Activated CD8-positive, alpha-beta memory T cell treated with anti-CD3 and anti-CD28 coated beads for 1 hour (primary cell): ENCODE measurements at places on chromosomes 12 and 14.
A peak's percentile ranks its signal among the peaks of the same experiment; 100 is the strongest.

GRCh38 chr12:802242-803120 is 50.1 kb downstream of the WNK1 start:
- DNase-seq, result no peak

- peak; percentile 52 for DNase-seq
These were observed 75.0 kb downstream of the TGFB3 start for GRCh38 chr14:75906680-75907280.

- DNase-seq, result no peak
These were observed 602.1 kb upstream of the TMEM132C start for GRCh38 chr12:127664901-127665300.

DNA sequence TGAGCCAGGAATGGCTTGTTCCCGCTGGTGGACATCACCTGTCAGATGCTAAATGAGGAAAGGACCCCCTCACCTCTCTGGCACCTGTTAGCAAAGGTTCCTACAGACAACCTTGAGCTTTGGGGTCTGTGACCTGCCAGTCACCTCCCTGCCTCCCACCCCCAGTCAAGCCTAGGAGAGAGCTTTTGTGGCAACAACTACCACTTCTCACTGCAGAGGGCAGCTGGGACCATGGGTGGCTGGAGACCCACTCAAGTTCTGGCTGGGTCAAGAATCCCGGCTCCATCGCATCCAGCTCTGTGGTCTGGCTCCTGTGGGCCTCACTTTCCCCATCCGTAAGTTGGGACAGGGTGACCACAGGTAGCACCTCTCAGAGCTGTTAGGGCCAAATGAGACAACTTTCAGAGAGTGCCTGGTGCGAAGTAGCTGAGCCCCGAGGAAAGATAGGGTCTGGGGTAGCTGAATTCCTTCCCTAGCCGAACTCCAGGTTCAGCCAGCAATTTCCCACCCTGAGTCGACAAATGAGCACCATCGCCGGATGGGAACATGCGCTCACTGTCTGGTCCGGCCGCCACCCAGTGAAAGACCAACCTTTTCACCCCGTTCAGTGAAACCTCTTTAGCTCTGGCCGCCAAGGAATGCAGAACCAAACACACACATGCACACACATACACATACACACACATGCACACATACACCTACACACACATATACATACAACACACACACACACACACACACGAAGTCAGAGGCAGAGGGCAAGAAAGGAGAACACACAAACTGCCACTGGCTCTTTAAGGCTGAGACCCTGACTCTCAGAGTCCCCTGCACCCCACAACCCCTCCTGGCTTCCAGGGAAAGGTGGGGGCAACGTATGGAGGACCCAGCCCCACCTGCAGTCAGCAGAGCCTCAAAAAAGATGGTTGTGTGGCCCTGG is 1.9 kb downstream of the TMEM119 start:
- no peak for DNase-seq

GRCh38 chr12:6382371-6382770 is 1.6 kb upstream of the LTBR start:
- no peak for DNase-seq
